ENCODE measurements at places on chromosomes 1 and 21.

- no peak for DNase-seq
These were observed 521.9 kb upstream of the PRMT6 start for GRCh38 chr1:106534612-106535011.

GRCh38 chr1:165826565-165827267, 698 bp upstream of the UCK2 start:
- DNase-seq: no peak

- peak; percentile 19 for DNase-seq
These were observed 75.8 kb downstream of the ARHGEF16 start for GRCh38 chr1:3530086-3530925.

DNA sequence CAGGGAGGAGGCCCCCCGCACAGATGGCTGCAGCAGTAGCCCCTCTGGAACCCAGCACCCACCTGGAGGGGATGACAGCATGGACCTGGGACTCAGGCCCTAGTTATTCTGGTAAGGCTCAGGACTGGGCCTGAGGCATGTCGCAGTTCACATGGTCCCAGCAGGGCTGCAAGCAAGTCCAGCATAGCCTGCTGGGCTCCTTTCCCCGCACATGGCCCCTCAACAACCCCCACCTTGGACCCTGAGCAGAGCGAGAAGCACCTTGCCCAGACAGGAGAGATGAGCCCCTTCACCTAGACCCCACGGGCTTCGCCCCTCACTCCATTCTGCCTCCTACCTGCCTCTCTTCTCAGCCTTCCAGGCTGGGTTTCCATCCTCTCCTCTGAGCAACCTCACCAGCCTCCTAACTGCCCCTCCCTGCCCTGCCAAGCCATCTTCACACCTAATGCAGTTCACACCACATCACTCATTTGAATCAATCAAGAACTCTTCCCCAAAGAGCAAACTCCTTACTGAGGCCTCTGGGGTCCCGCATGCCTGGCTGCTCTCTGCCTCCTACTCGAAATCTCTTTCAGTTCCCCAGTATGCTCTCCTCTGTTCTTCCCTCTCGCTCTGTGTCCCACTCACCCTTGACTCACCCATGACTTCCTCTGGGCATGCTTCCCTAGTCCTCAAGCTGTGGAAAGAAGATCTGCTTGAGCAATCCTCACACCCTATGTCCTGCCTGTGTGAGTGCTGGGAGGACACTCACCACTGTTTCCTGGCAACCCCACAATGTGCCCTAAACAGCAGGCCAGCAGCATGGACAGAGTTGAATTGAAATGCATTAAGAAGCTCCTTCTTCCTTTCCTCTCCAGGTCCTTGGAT, 9.4 kb upstream of the THEMIS2 start:
- DNase-seq: peak; percentile 21

DNA sequence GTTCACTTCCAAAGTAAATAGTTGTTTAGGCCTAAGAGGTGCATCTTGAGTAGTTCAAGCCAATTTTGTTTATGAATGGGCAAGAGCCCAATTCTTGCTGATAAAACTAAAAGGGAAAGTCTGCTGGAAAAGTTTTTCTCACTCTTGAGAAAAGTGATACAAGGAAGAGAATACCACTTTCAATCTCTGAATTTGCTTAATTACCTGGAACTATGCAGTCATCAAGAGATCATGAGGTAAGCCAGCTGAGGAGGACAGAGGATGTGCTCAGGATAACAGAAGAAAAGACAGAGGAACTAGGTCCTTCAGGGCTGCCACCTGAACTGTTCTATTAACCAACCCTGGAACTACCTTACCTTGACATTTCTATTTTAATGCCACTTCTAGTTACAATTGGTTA, 42.2 kb downstream of the ILDR2 start:
- DNase-seq: no peak

DNA sequence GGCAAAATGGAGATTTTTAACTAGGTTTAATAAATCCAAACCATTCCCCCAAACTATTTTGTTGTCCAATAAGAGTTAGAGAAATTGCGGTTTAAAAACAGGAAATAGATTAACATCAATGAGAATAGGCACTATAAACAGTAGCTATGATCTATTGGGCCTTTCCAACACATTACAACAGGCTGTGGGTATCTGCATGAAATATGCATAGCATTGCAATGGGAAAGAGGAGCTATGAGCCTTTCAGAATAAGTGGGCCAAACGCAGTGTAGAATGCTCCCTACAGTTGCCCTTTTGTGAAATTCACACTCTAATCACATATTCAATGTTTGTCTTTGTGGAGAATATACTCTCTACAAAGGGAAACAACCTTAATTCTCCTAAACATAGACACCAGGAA, 305.5 kb upstream of the PRMT6 start:
- DNase-seq: no peak

GRCh38 chr1:232486454-232487207, 143.3 kb downstream of the SIPA1L2 start:
- DNase-seq: no peak

DNA sequence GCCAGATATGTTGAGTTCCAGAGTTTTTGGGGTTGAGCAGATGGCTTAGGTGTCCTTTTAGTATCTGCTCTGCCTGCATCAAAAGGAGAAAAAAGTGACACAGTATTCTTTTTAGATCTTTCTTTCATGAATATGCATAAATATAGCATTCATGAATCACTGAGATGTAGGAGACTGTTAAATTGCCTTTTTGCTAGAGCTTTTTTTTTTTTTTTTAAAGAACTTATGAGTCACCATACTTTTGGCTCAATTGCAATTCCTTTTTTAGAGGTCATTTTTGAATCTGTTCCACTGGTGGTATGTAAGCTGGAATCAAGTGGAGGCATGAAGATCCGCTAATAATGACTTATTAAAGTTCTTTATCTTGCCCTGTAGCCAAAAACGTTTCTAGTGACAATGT, 480.9 kb upstream of the ZRANB2 start:
- no peak for DNase-seq

- DNase-seq: no peak
These were observed 34.6 kb upstream of the SLC45A3 start for GRCh38 chr1:205714906-205715246.

DNA sequence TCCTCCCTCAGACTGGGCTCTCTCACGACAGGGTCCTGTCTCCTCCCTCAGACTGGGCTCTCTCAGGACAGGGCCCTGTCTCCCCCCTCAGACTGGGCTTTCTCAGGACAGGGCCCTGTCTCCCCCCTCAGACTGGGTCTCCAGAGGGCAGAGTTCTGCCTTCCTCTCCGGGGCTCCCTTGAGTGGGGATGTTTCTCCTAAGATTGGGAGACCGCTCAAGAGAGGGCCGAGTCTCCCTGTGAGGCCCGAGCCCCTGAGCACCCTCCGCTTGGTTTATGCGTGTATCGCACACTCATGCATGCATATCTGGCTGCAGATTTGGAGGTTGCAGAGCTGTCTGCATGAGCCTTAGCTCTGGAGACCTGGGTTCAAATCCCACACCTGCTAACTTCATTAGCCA, 39.3 kb upstream of the CSF3R start:
- no peak for DNase-seq

GRCh38 chr21:45003331-45004058, 63.7 kb downstream of the SLX9 start:
- no peak for DNase-seq

DNA sequence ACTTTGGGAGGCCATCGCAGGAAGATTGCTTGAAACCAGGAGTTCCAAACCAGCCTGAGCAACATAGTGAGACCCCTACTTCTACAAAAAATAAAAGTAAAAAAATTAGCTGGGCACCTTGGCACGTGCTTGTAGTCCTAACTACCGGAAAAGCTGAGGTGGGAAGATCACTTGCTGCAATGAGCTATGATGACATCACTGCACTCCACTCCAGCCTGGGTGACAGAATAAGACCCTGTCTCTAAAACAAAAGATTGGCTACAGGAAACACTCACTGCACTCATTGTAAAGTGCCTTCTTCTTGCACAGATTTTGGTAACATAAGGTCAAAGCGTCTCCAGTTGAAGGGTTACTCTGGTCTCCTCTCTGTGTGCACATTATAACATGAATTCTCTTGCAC, 305.7 kb downstream of the TM2D1 start:
- no peak for DNase-seq

- no peak for DNase-seq
These were observed 43.3 kb downstream of the FAAP20 start for GRCh38 chr1:2151252-2151651.

GRCh38 chr1:59115865-59116264, 181.0 kb upstream of the FGGY start:
- DNase-seq: no peak

DNA sequence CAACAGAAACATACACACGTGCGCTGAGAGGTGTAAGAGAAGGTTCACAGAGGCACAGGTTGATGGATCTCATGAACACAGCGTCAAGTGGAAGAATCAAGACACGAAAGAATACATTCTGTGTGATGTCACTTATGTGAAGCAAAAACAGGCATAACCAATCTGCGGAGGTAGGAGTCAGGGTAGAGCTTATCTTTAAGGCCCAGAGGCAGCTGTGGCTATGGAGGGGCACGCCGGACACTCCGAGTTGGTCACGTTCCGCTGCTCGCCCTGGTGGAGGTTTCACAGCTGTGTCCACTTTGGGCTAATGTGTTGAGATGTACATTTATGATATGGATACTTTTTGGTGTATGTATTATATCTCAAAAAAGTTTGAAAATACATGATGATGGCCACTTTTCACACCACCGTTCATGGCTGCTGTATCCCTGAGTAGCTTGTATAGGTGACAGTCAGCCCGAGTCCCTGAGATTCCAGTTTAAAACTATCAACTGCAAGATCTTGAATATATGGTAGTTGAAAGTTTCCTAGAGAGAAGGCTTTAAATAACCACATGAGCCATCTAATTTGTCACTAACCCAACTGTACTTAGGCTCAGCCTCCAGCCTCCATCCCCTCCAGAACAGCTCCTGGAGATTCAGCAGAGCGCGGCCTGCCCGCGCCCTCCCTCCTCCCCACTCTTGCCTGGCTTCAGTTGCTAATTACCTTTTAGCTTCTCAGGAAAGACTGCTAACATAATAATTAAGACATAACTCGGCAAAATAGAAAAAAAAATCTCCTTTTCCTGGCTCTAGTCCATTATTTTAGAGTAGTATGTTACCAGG, 6.7 kb upstream of the ADARB1 start:
- no peak for DNase-seq

DNA sequence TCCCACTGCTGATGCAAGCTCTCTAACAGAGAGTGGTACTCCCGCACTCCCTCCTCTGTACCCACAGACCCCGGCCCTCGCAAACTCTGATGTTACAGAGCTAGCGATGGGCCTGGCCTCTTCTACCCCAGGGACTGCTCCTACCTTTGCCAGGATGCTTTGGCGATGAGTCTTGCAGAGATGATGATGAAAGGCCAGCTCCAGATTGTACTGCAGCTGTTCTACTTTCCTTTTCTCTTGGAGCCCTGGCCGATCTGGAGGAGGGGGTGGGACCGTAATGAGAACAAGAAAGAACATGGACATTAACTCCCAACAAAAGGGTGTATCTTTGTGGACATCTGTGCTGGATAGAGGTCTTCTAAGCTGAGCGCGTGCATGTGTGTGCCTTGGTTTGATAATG, 6.0 kb upstream of the LINGO4 start:
- no peak for DNase-seq

DNA sequence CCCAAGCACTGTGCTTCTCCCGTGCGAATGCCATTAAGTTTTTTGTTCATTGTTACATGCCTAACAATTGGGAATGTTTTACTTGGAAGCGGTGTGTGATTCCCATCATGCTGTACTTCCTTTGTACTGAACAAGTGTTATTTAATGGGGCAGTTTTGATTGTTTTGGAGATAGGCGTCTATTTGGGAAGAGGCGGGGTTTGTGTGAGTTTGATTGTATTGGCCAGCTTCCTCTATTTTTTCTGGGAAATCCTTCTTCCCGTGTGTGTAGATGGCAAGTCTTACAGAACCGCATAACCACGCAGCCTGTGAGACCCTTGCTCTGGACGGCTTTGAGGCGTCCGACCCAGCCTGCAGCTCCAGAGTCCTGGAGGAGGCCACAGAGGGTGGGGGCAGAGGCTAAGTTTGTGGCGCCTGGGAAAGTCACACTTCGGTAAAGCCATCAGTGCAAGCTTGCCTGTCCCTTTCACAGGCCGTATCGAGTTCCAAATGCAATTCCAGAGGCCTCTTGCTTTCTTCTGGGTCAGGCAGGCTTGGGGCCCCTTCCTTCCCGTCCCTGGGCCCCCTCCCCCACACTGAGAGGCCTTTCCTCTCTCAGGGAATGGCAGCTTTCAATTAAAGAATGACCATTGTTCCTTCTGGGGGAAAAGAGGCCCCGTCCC, 210.3 kb downstream of the TOMM20 start:
- DNase-seq: no peak

- DNase-seq: no peak
These were observed 18.4 kb downstream of the COL6A2 start for GRCh38 chr21:46116189-46116775.

- no peak for DNase-seq
These were observed 101.9 kb upstream of the SLC35F3 start for GRCh38 chr1:233802611-233803010.

- no peak for DNase-seq
These were observed 2.2 kb upstream of the SPRR1B start for GRCh38 chr1:153028766-153029165.

GRCh38 chr1:78712467-78713051, 62.9 kb downstream of the IFI44 start:
- DNase-seq: no peak

DNA sequence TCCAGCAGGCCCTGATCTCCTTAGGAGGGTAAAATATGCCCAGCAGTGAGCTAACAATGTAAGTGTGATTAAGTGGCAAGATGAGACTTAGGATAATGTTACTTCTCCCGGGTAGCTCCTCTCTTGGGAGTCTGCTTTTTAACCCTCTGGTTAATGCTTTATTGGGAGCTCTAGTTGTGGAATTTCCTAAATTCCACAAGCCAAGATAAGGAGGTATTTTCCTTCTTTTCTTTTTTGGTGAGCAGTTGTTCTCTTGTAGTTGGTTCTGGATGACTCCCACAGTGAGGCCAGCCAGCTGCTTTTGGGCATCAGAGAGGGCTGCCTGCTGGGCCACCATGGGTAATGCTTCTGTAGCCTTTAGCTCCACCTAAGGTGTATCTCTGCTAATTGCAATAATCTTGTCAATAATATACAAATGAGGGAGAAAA, 19.3 kb downstream of the C1orf52 start:
- peak; percentile 12 for DNase-seq

- peak; percentile 91 for DNase-seq
These were observed 9.3 kb downstream of the MASP2 start for GRCh38 chr1:11037740-11038182.

GRCh38 chr1:226428348-226428747, 20.5 kb upstream of the PARP1 start:
- DNase-seq: no peak

GRCh38 chr1:230923176-230923575, 54.9 kb upstream of the C1orf198 start:
- no peak for DNase-seq

- no peak for DNase-seq
These were observed 83.0 kb upstream of the ZC3H12A start for GRCh38 chr1:37391211-37392011.

DNA sequence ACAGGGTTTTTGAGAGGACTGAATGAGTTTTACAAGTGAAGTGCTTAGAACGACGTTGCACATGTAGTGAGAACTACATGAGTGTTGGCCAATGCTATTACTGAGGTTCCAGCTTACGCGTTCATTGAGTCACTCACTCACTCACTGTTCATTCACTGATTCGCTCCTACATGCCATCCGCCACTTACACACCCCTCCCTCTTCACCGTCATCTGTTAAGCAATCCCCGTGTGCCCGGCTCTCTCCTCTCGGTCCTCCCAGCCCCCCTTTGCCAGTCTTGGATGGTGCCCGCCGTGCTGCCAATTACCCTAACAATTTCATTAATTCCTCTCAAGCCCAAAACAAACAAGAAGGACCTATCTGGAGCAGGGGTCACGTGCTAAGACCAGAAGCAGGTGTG, 27.3 kb upstream of the EPHA2 start:
- no peak for DNase-seq

- DNase-seq: no peak
These were observed 218.2 kb upstream of the ADGRL2 start for GRCh38 chr1:81582467-81582986.
